ENCODE measurements at places on chromosomes 2 and 18. TPM values are rescaled to one million over a fixed set of nuclear protein-coding genes. Genes with fewer than 3 reads are reported as not detected.

The PROM2 gene
- 0.91 TPM for total RNA-seq

The PAX3 gene
- total RNA-seq, result not detected

The TNFRSF11A gene
- 41.9 TPM for total RNA-seq

The FEV gene
- total RNA-seq, result not detected

The BMP10 gene
- total RNA-seq, result not detected

The MTLN gene
- total RNA-seq, result 33.0 TPM

The MPV17 gene
- 89.2 TPM for total RNA-seq

The SPC25 gene
- 32.8 TPM for total RNA-seq

The LPIN1 gene
- 59.0 TPM for total RNA-seq

The SNTG2 gene
- total RNA-seq, result 0.17 TPM

The FAM228A gene
- 0.48 TPM for total RNA-seq

The L3MBTL4 gene
- not detected for total RNA-seq

The STK36 gene
- total RNA-seq, result 13.4 TPM

The UGT1A4 gene
- not detected for total RNA-seq

The SPATA3 gene
- 2.2 TPM for total RNA-seq

The ADAM23 gene
- 2.2 TPM for total RNA-seq

The DLGAP1 gene
- total RNA-seq, result 1.2 TPM

The XIRP2 gene
- not detected for total RNA-seq

The POTEJ gene
- not detected for total RNA-seq

The DTNB gene
- total RNA-seq, result 10.0 TPM

The ASXL3 gene
- total RNA-seq, result not detected

The GCG gene
- not detected for total RNA-seq

The CNRIP1 gene
- not detected for total RNA-seq

The AKAIN1 gene
- not detected for total RNA-seq

The GREB1L gene
- not detected for total RNA-seq

The ADRA2B gene
- 0.09 TPM for total RNA-seq

The ERBB4 gene
- not detected for total RNA-seq

The POLR1B gene
- 59.2 TPM for total RNA-seq

The LHCGR gene
- total RNA-seq, result not detected

The GALNT14 gene
- 0.52 TPM for total RNA-seq

The APOB gene
- not detected for total RNA-seq

The SPHKAP gene
- total RNA-seq, result not detected

The IL18RAP gene
- total RNA-seq, result 5.6 TPM

The PTPRN gene
- 6.3 TPM for total RNA-seq

The CNGA3 gene
- not detected for total RNA-seq

The ATP6V1B1 gene
- not detected for total RNA-seq

The DPYSL5 gene
- not detected for total RNA-seq

The LCT gene
- 0.45 TPM for total RNA-seq

The TRIM54 gene
- total RNA-seq, result 0.13 TPM
